ENCODE measurements at places on chromosomes 2 and 18.

DNA sequence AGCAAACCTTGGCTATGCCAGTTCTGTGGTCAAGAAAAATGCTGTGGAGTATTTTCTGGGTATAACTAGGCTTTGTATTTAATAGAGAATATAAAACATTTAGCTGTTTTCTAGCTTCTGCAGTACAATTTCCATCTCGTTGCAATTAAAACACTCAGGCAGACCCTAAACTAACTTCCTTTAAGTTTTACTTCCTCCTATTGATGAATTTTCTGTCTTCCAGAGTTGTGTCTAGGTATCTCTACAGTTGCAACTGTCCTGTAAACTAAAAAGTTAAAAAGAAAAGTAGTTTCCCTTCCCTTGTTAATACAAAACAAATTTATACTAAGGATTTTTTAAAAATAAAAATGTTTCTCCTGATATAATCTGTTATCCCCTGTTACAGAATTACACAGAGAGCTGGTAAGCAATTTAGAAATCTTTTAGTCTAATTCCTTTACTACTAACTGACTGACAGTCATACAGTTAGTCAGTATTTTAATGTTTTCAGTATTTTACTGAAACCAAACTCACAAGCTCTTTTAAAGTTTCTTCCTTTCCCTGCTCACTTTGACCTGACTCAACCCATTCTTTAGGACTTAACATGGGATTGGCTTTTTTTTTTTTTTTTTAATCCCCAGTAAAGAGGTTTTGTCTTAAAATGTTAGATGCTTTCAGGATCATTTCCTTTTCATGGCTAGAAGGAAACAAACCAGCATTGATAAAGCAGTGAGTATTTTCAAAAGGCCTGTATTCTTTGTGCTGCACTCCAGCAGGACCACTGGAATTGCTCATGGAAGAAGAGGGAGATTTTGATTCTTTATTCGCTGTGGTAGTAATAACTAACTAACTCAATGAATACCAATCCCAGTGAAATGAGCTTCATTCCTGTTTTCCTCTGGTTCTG is 22.9 kb downstream of the ITGAV start:
- DNase-seq: no peak

DNA sequence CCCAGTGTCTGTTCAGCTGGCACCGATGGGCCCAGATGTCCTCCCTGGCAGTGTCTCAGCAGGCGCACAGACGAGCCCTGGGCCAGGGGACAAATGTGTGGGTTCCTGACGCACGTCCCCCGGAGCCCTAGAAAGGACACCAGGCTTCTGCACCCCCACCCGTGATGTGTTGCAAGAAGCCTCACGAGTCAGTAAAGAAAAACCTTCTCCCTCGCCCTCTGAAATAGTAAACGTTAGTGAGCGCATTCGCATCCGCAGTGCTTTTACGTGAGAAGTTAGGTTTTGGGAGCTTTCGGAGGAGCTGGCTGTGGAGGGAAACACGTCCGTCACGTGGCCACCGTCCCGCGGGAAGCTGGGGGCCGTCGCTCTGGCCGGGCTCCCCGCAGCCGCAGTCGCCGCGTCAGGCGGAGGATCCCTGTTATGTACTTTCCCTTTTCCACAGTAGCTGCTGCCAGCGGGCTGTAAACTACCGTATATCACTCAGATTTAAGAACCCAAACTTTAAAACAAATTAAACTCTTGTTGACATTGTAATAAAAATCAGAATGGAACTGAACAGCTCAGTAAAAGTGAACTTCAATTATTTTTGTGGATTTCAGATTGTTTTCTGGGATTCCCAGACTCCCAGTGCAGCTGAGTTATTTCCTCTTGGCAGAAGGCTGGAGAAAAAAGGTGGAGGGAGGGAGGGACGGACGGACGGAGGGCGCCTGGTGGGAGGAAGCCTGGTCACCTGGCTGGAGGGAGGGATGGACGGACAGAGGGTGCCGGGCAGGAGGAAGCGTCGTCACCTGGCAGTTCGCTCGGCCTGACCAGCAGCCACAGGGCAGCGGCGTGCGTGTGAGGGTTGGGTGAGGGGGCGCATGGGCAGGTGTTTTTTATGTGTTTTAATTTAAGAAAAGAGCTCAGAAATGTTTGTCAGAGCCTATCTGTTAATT is 112.1 kb downstream of the NFATC1 start:
- DNase-seq: no peak

- DNase-seq: no peak
Measured at GRCh38 chr2:232088771-232089170, 127.3 kb downstream of the DIS3L2 start.

GRCh38 chr2:3876685-3877084 is 173.3 kb downstream of the DCDC2C start:
- no peak for DNase-seq

All from DMS79 (cell line).